Osteoblast (primary cell): ENCODE measurements at places on chromosomes 11 and 22. TPM values are rescaled to one million over a fixed set of nuclear protein-coding genes. Genes with fewer than 3 reads are reported as not detected.

Gene SYT8
- total RNA-seq = 0.36 and 0.59 TPM in 2 replicates

- no peak overlapping the region for H3K27ac ChIP-seq
- H3K4me1 ChIP-seq = peaks cover 14% of the 10 kb centered on the region
- H3K27me3 ChIP-seq = no peaks in the 10 kb centered on the region
- no peak for DNase-seq
- no peak overlapping the region for H3K4me3 ChIP-seq
Observed at GRCh38 chr11:118430956-118431355, 5.3 kb upstream of the KMT2A start.

Gene DGCR6
- total RNA-seq = 0.59 and 1.1 TPM in 2 replicates

- no peak overlapping the region for H3K4me3 ChIP-seq
- no peaks in the 10 kb centered on the region for H3K36me3 ChIP-seq
- H3K27me3 ChIP-seq = no peaks in the 10 kb centered on the region
Observed at GRCh38 chr11:128552783-128553661, 34.3 kb downstream of the ETS1 start.

Gene DKK3
- total RNA-seq = 52.2 and 72.4 TPM in 2 replicates

- H3K27me3 ChIP-seq = no peaks in the 10 kb centered on the region
- no peaks in the 10 kb centered on the region for H3K36me3 ChIP-seq
- H3K4me3 ChIP-seq = no peak overlapping the region
- H3K27ac ChIP-seq = no peak overlapping the region
- no peak for DNase-seq
Observed at GRCh38 chr22:35846804-35847203, 129.1 kb downstream of the APOL5 start.

- H3K27ac ChIP-seq = no peak overlapping the region
- H3K4me1 ChIP-seq = no peaks in the 10 kb centered on the region
- H3K36me3 ChIP-seq = no peaks in the 10 kb centered on the region
- H3K27me3 ChIP-seq = no peaks in the 10 kb centered on the region
- H3K4me3 ChIP-seq = no peak overlapping the region
Observed at GRCh38 chr11:31295308-31295707, 74.2 kb downstream of the DCDC1 start.

DNA sequence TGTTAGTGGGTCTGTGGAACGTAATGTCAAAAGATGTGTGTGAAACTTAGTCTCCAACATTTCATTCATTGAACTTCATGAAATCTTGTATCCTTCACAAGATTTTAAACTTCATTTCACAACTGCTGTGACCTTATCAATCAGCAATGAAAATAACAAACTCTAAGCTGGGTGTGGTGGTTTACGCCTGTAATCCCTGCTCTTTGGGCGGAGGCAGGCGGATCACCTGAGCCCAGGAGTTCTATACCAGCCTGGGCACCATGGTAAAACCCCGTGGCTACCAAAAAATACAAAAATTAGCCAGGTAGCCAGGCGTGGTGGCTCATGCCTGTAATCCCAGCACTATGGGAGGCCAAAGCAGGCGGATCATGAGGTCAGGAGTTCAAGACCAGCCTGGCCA lies 5.1 kb downstream of the CHKA start:
- H3K4me3 ChIP-seq = no peak overlapping the region
- no peaks in the 10 kb centered on the region for H3K36me3 ChIP-seq
- peaks cover 29% of the 10 kb centered on the region for H3K4me1 ChIP-seq
- no peak overlapping the region for H3K27ac ChIP-seq
- no peaks in the 10 kb centered on the region for H3K27me3 ChIP-seq
- no peak for DNase-seq

Gene ROM1
- total RNA-seq = 6.5 TPM in 2 replicates

DNA sequence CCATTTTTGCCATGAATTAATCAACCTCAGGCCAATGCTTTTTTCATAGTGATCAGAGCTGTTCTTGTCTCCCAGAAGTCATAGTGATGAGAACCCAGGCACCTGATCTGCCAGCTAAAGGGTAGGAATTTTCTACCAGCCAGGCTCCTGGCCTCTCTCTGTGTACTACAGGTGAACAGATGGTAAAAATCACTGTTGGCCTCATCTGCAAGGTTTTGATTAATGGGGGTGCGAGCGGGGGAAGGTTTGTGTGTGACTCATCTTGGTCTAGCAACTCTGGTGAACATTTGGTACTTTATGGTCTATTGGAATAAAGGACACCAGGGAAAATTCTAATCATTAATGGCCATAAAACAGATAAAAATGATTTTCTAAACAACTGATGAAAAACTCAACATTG lies 14.4 kb upstream of the APOL4 start:
- DNase-seq = no peak
- no peak overlapping the region for H3K27ac ChIP-seq
- H3K4me1 ChIP-seq = peaks cover 10% of the 10 kb centered on the region
- peaks cover 45% of the 10 kb centered on the region for H3K27me3 ChIP-seq
- H3K36me3 ChIP-seq = no peaks in the 10 kb centered on the region

GRCh38 chr22:46029036-46029435 lies 52.1 kb upstream of the WNT7B start:
- peaks cover 7% of the 10 kb centered on the region for H3K4me1 ChIP-seq
- DNase-seq = no peak
- H3K4me3 ChIP-seq = no peak overlapping the region
- no peaks in the 10 kb centered on the region for H3K36me3 ChIP-seq
- no peaks in the 10 kb centered on the region for H3K27me3 ChIP-seq

DNA sequence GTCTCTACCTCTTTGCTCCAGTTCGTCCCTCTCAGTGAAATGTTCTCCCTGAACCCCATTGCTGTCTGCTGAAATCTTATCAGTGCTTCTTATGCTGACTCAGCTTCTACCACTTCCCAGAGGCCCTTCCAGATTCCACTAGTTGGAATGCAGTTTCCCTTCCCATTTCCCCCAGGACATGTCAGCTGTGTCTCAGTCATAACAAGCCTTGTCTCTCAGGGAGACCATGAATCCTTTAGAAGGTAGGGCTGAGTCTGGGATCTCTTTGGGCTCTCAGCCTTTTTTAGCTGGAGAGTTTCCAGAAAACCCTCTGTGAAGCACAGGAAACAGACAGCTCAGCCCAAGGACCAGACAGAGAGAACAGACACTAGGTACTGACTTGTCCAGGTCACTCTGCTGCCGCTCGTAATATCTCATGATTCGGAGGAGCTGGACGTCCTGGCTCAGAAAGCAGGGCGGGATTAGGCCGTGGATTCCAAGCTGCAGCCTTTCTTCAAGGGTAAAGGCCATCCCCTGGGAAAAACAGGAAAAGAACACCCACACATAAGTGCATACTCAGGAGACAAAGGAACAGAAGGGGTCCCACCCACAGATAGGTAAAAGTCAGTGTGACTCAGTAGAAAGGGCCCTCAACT lies 113.0 kb downstream of the ME3 start:
- H3K4me1 ChIP-seq = peaks cover 22% of the 10 kb centered on the region
- H3K27me3 ChIP-seq = no peaks in the 10 kb centered on the region
- peak; percentile 93 for DNase-seq
- no peaks in the 10 kb centered on the region for H3K36me3 ChIP-seq

GRCh38 chr11:121291896-121292494 lies 576 bp upstream of the SC5D start:
- peak overlapping the region; percentile 83 for H3K4me3 ChIP-seq
- H3K36me3 ChIP-seq = no peaks in the 10 kb centered on the region
- no peak for DNase-seq

DNA sequence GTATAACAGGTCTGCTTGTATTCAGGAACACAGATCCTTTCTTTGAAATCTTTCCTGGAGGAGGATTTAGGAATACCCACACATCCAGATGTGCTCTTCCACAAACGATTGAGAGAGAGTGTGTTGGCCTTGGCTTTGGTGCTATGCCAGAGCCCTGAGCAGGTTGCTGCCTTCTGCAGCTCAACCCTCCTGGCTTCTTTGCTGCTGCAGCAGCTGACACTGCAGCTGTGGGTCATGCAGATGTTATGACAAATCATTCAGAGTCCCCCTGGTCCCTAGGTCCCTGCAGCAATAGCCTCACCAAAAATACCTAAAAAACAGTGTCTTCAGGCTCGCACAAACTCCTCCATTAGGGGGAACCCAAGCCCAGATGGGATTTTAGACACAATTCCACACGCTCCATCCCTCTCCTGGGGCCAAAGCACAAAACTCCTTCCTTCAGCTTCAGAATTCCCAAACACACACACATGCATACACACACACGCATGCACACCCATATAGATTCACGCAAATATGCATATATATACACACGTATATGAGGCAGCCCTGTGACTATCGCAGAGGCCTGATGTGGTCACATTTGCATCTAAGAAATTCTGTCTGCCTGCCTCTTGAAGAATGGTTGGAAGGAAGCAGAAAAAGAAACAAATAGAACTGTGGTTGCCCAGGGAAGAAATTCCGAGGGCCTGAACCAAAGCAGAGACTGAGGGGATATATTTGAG lies 35.4 kb downstream of the SLN start:
- H3K27me3 ChIP-seq = peaks cover 5% of the 10 kb centered on the region
- H3K4me1 ChIP-seq = no peaks in the 10 kb centered on the region
- no peaks in the 10 kb centered on the region for H3K36me3 ChIP-seq
- H3K27ac ChIP-seq = no peak overlapping the region
- no peak overlapping the region for H3K4me3 ChIP-seq

Gene MAP6
- total RNA-seq = 0.72 and 1.5 TPM in 2 replicates

DNA sequence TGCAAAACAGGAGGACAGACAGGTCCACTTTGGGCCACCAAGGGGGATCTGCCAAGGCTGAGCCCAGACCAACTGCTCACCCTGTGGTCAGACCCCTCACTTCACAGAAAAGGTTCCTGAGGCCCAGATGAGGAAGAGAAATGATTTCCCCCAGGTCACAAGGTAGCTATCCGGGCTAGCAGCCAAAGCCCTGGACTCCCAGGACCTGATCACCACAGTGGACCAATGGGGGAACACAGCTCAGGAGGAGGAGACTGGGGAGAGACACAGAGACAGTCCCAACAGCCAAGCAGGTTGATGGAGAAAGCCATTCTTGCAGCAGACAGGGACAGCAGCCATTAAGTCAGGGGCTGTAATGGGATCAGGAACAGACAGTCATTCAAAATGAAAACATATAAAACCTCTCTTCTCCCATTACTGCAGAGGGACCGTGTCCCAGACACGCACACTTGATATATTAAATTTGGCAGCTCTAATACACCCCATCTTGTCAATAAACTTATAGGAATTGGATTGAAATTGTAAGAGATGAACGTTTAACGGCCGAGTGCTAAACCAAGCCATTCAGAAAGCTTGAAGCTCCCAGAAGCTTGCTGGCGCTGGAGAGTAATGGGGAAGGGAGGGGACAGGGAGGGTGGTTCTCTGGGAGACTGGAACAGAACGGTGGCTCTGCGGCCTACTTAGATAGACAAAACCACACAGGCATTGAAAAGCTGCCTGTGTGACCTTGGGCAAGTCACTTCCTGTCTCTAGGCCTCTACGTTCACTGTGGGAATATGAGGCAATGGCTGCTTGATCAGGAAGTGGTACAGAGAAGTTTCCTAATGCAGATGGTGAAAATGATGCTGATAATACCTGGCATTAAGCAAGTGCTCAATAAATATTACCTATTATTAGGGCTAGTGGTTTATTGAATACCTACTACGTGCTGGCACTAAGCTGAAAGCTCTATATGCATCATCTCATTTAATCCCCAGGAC lies 16.0 kb downstream of the ZMAT5 start:
- no peaks in the 10 kb centered on the region for H3K27me3 ChIP-seq
- no peak overlapping the region for H3K27ac ChIP-seq
- DNase-seq = peak; percentile 71

DNA sequence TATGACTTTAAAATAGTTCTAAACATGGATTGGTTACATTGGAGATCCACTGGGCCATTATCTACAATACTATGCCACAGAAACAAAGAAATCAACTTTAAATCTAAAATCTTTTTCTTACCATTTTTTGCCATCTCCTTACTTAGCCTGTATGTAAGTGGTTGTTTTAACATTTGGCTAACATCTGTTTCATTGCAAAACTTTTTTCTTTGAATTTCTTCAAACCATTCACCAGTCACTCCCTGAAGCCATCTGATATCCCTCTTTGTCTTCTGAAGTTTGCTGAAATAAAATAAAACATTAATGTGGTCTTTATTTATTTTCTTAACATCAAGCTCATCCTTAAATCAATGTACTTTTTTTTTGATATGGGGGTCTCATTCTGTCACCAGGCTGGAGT lies 43.3 kb upstream of the POGLUT3 start:
- no peak overlapping the region for H3K27ac ChIP-seq
- no peak for DNase-seq
- peaks cover 23% of the 10 kb centered on the region for H3K27me3 ChIP-seq
- no peaks in the 10 kb centered on the region for H3K4me1 ChIP-seq
- no peaks in the 10 kb centered on the region for H3K36me3 ChIP-seq

Gene B4GALNT4
- 0.88 and 2.2 TPM in 2 replicates for total RNA-seq

GRCh38 chr11:22476589-22476988 lies 138.4 kb downstream of the SLC17A6 start:
- H3K36me3 ChIP-seq = no peaks in the 10 kb centered on the region
- no peaks in the 10 kb centered on the region for H3K4me1 ChIP-seq
- no peak overlapping the region for H3K27ac ChIP-seq
- no peak overlapping the region for H3K4me3 ChIP-seq
- DNase-seq = no peak

GRCh38 chr11:105241136-105241535 lies 101.6 kb upstream of the CARD18 start:
- peak; percentile 21 for DNase-seq
- peaks cover 17% of the 10 kb centered on the region for H3K4me1 ChIP-seq
- no peaks in the 10 kb centered on the region for H3K36me3 ChIP-seq
- H3K4me3 ChIP-seq = no peak overlapping the region
- no peak overlapping the region for H3K27ac ChIP-seq

- peaks cover 70% of the 10 kb centered on the region for H3K36me3 ChIP-seq
- H3K27me3 ChIP-seq = no peaks in the 10 kb centered on the region
- H3K4me1 ChIP-seq = peaks cover 3% of the 10 kb centered on the region
Observed at GRCh38 chr11:65340226-65340625, 6.6 kb downstream of the DPF2 start.

GRCh38 chr11:71144010-71144409 lies 108.4 kb downstream of the SHANK2 start:
- H3K27me3 ChIP-seq = peaks cover 1% of the 10 kb centered on the region
- no peak overlapping the region for H3K4me3 ChIP-seq
- no peak for DNase-seq
- no peaks in the 10 kb centered on the region for H3K36me3 ChIP-seq

DNA sequence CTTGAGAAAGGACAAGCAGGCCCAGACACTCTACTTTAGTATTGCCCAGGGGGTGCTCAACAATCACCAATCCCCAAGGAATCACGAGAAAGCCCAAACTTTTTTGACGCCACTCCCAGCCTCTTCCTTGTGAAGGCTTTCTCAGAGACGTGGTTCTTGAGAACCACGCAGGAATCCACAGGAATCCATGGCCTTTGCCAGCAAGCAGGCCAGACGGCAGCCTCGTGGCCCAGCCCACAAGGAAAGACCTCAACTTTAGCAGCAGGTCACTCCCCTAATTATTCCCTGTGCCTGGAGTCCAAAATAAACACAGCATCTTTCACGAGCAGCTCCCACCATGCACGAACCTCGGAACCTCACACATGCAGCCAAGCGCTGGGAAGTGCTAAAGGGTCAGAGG lies 104.2 kb downstream of the WT1 start:
- no peaks in the 10 kb centered on the region for H3K36me3 ChIP-seq
- no peak overlapping the region for H3K4me3 ChIP-seq
- H3K27me3 ChIP-seq = peaks cover 9% of the 10 kb centered on the region
- DNase-seq = peak; percentile 74
- peaks cover 6% of the 10 kb centered on the region for H3K4me1 ChIP-seq
- no peak overlapping the region for H3K27ac ChIP-seq

GRCh38 chr11:65298131-65298535 lies 16.5 kb upstream of the CDC42EP2 start:
- H3K4me1 ChIP-seq = peaks cover 8% of the 10 kb centered on the region
- no peaks in the 10 kb centered on the region for H3K27me3 ChIP-seq
- no peak overlapping the region for H3K4me3 ChIP-seq
- H3K36me3 ChIP-seq = peaks cover 26% of the 10 kb centered on the region
